ENCODE measurements at places on chromosomes 4 and X.

GRCh38 chr4:171846232-171846631, 33.0 kb downstream of the GALNTL6 start:
- DNase-seq: no peak

DNA sequence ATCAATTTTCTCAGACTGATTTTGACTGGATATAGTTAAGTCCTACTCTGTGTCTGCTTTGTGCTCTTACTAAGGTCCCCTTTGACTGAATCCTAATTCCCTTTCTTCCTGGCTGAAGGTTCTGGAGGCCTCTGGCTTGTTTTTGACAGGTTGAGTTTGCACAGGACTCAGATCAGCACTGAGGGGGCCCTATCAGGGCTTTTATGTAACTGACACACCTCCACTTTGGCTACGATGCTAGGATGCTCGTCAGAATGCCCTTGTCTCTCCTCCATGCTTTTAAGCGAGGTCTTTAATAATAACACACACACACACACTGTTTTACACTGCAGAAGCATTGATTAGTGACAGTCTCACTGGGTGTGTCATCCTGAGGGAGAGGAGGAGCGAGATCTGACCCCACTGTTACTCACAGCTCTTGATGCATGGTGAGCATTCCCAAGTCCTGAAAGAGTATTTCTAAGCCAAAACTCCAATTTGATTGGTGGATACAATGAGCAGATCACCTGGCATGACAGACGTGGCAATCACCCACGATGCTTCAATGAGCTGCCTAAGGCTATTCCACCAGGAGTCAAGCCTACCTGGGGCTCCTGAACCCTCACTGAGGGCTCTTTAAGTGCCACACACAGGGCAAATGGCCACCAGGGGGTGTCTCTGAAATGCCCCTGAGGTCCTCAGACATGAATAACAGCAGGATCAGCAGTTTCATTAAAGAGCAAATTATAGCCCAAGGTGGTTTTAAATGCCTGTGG, 130.4 kb upstream of the CPEB2 start:
- no peak for DNase-seq

DNA sequence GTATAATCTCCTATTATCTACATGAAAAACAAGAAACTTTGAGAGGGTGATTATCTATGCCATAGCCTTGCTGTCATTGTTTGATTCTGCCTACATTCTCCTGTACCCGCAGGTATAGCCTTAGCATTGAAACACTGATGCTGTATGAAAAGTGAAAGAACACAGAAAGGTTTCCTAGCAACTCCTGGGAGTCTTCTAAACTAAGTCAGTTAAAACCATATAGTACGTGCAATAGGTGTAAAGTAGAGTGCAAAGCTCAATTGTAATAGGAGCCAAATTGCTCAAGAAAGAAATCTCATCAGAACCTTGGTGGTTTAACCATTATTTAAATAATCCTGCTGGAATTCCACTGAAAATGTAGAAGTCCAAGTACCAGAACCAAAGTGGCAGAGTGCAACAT, 489.7 kb downstream of the PCDH10 start:
- DNase-seq: no peak

GRCh38 chr4:56387023-56388001, at the start of gene AASDH:
AASDH (minus strand) TSS chr4:56387491; CDS start chr4:56384299, 3,192 bp downstream.
- DNase-seq: peak; percentile 94

DNA sequence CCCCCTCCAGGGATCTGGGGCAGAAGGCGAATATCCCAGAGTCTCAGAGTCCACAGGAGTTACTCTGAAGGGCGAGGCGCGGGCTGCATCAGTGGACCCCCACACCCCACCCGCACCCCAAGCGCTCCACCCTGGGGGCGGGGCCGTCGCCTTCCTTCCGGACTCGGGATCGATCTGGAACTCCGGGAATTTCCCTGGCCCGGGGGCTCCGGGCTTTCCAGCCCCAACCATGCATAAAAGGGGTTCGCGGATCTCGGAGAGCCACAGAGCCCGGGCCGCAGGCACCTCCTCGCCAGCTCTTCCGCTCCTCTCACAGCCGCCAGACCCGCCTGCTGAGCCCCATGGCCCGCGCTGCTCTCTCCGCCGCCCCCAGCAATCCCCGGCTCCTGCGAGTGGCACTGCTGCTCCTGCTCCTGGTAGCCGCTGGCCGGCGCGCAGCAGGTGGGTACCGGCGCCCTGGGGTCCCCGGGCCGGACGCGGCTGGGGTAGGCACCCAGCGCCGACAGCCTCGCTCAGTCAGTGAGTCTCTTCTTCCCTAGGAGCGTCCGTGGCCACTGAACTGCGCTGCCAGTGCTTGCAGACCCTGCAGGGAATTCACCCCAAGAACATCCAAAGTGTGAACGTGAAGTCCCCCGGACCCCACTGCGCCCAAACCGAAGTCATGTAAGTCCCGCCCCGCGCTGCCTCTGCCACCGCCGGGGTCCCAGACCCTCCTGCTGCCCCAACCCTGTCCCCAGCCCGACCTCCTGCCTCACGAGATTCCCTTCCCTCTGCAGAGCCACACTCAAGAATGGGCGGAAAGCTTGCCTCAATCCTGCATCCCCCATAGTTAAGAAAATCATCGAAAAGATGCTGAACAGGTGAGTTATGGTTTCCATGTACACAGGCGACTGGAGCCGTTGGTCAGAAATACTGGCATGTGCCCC, at the start of gene CXCL1:
CXCL1 (plus strand) TSS at position 264 of the 926 bp plus-strand sequence; CDS start at position 342, 78 bp downstream.
- DNase-seq: peak; percentile 58

- DNase-seq: no peak
Observed at GRCh38 chr4:54959131-54959530, 166.3 kb downstream of the KDR start.

- no peak for DNase-seq
Observed at GRCh38 chr4:45629717-45630116, 494.1 kb downstream of the GABRG1 start.

- DNase-seq: no peak
Observed at GRCh38 chr4:171639540-171639939, 173.7 kb upstream of the GALNTL6 start.

- no peak for DNase-seq
Observed at GRCh38 chr4:155408796-155409195, 32.0 kb upstream of the MAP9 start.

DNA sequence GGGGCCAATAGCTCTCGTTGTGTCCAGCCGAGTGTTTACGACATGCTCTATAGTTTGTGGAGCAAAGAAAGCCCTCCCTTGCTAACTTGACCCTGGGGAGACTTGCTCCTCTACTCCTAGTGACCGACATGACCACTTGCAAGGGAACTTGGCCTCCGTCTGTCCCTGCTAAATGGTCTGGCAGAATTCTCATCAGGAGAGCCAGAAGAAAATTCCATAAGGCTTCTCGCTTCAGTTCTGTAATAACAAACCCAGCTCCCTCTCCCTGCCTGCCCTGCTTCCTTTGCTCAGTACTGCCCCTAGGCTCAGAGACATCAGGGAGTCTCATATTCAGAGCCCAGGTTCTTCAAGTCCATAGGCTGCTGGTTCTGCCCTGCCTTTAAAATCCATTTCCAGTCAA, 13.0 kb downstream of the DOCK11 start:
- no peak for DNase-seq

DNA sequence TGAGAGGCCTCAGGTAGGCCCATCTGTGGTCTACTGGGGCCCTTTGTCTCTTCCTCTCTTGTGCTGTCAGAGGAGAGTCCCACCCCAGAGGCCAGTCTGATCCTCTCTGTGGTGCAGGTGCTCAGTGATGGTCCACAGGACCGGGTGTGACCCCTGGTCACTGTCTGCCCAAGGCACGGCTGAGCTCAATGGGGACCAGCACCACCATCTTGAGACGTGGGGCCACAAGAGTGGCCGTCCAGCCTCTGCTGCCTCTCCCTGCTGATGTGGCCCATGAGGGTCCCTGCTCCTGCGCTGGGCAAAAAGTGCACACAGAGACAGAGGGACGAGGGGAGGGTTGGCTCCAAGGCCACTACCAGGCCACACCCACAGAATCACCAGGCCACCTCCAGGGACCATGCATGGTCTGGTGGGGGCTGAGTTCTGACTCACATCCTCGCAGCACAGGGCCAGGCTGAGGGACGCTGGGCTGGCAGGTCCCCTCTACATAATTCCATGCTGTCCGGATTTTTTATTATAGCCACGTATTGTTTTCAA, 88.3 kb downstream of the FAM53A start:
- DNase-seq: no peak

DNA sequence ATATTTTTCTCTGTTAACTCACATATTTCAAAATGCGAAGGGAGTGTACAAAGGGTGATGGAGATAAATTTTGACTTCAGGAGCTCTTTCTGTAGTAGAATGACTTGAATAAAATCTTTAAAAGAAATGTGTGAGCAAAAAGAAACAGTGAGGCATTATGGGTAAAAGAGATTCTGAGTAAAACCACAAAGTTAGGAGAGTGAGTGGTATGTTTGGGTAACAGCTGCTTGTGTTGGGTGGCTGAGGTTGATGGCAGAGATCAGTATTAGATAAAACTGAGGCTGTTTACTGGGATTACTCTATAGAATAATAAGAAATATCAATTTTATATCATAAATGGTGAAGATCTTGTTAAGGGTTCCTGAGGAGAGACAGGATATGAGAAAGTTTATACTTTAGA, 434.2 kb upstream of the AMOT start:
- DNase-seq: no peak

- DNase-seq: no peak
Observed at GRCh38 chrX:22314211-22314610, 41.5 kb downstream of the CBLL2 start.

DNA sequence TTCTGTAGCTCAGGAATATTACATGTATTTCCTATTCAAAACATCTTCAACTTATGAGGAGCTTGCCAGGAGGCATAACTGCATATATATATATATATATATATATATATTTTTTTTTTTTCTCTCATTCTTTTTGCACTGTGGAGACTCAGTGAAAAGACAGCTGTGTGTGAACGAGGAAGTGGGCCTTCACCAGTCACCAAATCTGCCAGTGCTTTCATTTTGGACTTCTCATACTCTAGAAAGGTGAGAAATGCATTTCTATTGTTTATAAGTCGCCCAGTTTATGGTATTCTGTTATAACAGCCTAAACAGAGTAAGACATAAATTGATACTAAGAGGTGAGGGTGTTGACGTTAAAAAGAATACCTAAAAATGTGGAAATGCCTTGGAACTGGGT, 710.6 kb downstream of the TRAM1L1 start:
- DNase-seq: no peak

DNA sequence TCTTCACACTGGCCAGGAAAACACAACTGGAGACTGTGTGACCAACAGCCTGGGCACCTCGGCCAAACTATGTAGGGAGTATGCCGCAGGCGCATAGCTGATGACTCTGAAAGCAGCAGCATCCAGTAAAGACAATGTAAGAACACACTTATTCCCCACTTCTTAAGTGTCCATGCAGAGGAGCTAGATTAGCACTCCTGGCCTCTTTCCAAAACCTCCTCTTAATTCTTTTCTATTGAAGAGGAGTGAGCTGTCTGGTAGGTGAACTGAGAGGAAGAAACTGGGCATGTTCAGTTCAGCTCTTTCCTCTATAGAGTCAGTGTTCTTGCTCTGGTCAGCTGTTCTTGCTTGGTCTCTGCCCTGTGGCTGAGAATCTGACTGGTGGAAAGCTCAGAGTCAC, 21.1 kb downstream of the NMU start:
- no peak for DNase-seq

GRCh38 chr4:129254126-129254525, 158.2 kb downstream of the C4orf33 start:
- DNase-seq: no peak

DNA sequence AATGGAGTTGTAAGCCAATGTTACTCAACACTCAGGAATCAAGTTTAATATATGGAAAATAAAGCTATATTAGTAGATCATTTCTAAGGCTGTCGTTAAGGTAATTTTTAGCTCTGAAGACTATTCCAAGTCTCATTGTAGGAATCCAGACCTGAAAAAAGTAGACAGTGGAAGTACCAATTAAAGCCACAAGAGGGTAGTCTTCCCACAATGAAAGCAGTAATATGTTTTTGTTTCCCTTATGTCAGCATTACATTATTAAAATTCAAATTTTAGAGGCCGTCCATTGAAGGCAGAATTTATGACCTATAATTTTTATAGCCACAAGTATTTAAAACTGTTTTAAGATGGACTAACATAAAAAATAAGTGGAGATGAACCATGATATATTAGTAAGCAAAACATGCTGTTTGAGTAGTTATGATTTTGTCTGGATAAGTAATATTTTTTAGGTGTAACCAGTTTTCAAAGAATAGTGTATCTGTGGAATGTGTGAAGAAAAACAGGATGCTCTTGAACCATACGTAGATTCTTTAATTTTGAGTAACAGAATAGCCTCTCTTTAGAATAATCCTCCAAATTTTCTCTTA, 372.6 kb upstream of the TECRL start:
- no peak for DNase-seq

DNA sequence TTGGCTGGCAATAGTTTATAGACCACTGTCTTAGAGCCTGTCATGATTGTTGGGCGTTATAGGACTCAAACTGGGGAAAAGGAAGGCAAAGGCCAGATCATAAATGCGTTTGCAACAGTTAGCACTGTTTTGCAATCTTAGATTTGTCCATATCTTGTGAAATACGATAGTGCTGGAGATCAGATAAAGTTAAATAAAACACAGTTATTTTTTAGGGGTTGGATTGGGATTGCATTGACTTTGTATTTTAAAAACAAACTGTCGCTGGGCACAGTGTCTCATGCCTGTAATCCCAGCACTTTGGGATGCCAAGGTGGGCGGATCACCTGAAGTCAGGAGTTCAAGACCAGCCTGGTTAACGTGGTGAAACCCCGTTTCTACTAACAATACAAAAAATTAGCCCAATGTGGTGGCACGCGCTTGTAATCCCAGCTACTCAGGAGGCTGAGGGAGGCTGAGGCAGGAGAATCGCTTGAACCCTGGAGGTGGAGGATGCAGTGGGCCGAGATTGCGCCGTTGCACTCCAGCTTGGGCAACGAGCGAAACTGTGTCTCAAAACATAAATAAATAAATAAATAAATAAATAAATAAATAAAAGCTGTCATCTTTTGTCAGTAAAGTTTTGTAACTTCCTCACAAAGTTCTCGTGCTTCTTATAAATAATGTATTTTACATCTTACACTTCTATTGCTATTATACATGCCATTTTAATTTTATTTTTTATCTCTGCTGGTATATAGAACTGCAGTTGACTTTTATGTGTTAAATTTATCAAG, 117.2 kb downstream of the KDM6A start:
- no peak for DNase-seq

DNA sequence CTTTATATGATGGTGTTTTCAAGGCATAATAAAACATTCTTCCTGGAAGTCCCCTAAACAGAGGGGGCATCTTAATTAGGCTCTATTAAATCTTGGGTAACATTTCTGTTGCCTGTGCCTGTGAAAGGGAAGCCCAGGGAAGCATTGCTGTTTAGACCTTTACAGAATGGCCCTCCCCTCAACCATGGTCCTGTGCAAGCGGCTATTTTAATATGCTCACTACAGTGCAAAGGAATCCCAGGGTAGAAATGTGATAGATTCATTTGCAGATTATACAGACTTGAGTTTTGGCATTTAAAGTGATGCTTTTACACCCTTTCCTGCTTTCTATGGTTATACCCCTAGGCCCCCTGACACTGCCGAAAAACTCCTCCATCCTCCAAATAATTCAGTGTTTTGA, 65.3 kb downstream of the CLCN5 start:
- no peak for DNase-seq

- no peak for DNase-seq
Observed at GRCh38 chrX:48752498-48752897, 9.0 kb upstream of the GLOD5 start.
